ENCODE measurements at places on chromosomes 5 and 9. TPM values are rescaled to one million over a fixed set of nuclear protein-coding genes. Genes with fewer than 3 reads are reported as not detected.

DNA sequence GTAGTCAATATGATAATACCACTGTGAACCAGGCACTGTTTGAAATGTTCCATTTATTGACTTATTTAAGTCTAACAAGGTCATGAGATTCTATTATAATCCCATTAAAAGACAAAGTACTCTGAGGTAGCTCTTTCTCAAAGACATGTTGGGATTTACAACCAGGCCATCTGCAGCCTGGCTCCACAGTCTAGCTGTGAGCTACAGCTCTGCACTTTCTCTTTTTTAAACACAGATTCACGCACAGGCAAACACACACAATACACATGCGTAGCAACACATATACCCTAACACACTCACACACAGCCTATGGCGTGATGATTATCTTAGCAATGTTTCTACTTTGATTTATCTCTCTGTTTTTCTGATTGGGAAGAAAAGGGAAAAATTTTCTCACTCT is 174.3 kb downstream of the PRR16 start:
- no peak for DNase-seq

- no peak for DNase-seq
These were observed 8.3 kb downstream of the UBE2D2 start for GRCh38 chr5:139569270-139569955.

- DNase-seq, result no peak
These were observed 13.6 kb downstream of the LRRC8A start for GRCh38 chr9:128895556-128895955.

The PTGES gene
- 4.9 TPM for polyA plus RNA-seq

The SYK gene
- 27.3 TPM for polyA plus RNA-seq

The LCN15 gene
- polyA plus RNA-seq, result 14.0 TPM
